ENCODE measurements at places on chromosomes 5 and 9. TPM values are rescaled to one million over a fixed set of nuclear protein-coding genes. Genes with fewer than 3 reads are reported as not detected.

DNA sequence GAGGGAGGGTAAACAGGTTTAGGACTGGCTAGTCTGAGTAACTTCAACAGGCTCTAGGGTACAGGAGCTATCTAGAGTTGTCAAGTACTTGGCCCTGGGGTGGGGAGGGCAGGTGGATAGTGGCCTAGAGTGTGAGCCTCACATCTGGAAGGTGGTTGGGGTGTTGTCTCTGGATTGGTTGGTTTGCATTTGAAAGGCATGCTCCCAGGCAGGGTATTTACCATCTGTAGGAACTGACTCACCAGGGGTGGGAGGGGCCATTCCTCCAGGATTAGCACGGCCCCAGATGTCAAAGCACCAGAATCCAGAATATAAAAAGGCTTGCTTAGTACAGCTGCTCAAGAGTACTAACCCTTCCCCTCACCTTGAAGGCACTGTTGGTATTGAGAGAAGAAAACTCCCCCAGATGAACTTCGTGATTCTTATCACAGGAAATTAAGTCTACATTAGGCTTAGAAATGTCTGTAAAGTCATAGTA is 193.3 kb downstream of the NTRK2 start:
- DNase-seq: no peak

- no peak for DNase-seq
These were observed 185.9 kb downstream of the GRIA1 start for GRCh38 chr5:153676406-153676805.

DNA sequence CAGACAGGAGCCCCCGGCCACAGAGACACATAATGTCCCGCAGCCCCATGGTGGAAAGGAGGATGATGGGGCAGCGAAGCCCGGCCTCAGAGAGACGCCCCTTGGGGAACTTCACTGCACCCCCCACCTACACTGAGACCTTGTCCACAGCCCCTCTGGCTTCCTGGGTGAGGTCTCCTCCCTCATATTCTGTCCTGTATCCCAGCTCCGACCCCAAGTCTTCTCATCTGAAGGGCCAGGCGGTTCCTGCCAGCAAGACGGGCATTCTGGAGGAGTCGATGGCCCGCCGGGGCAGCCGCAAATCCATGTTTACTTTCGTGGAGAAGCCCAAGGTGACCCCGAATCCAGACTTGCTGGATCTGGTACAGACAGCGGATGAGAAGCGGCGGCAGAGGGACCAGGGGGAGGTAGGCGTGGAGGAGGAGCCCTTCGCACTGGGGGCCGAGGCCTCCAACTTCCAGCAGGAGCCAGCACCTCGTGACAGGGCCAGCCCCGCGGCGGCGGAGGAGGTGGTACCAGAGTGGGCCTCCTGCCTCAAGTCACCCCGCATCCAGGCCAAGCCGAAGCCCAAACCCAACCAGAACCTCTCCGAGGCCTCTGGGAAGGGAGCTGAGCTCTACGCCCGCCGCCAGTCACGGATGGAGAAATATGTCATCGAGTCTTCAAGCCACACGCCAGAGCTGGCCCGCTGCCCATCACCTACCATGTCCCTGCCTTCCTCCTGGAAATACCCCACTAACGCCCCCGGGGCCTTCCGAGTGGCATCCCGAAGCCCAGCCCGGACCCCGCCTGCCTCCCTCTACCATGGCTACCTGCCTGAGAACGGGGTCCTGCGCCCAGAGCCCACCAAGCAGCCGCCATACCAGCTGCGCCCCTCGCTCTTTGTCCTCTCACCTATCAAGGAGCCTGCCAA is 8.9 kb downstream of the SYNPO start:
- DNase-seq: no peak

DNA sequence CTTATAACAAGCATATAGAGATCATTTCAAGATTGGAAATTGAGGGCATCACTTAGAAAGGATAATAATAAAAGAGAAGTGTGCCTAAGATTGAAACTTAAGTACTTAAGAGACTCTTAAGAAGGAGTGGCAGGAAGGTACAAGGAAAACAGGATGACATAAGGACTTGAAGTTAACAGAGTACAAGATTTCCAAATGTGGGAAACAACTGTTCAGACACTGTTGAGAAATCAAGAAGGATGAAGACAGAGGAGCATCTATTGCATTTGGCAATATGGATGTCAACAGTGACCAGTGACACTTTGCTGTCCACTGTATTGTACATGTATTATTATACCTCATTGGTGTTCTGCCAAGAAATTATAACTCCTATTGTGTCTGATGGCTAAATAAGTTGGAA is 157.8 kb upstream of the PTGER4 start:
- DNase-seq: no peak

Gene OSTF1
- total RNA-seq: 25.7 TPM

Gene RABGAP1
- 13.9 TPM for total RNA-seq

- DNase-seq: no peak
These were observed 295.3 kb upstream of the DMRT1 start for GRCh38 chr9:546235-546634.

Gene CDH9
- not detected for total RNA-seq

All from left lobe of liver (tissue), 2 donors.